Endothelial cell (in vitro differentiated cells): ENCODE measurements at places on chromosomes 1 and 21. TPM values are rescaled to one million over a fixed set of nuclear protein-coding genes. Genes with fewer than 3 reads are reported as not detected.

GRCh38 chr1:157438146-157438545 lies 114.2 kb downstream of the FCRL5 start:
- H3K4me1 ChIP-seq = peaks cover 12% of the 10 kb centered on the region
- no peak for DNase-seq
- no peak overlapping the region for H3K4me3 ChIP-seq
- H3K36me3 ChIP-seq = no peaks in the 10 kb centered on the region
- H3K27ac ChIP-seq = no peak overlapping the region

DNA sequence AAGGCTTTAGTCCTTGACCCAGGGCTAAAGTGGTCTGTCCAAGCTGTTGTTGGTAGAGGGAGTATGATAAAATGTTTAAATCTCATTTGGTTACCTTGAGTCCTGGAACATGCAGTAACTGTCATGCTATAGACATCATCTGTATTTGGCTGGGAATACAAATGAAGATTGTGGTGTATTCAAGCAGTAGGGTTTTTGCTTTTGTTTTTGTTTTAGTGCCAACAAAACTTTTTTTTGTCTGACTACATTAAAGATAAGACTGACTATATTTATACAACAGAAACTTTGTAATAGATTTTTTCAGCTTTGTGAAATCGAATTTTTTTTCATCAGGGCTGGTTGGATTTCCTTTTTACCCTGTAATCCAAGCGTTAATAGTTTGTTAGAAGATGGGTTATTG lies 7.4 kb upstream of the SARS1 start:
- no peak for DNase-seq
- peaks cover 4% of the 10 kb centered on the region for H3K4me1 ChIP-seq
- no peaks in the 10 kb centered on the region for H3K36me3 ChIP-seq

The GNG4 gene
- total RNA-seq = 1.8 TPM

DNA sequence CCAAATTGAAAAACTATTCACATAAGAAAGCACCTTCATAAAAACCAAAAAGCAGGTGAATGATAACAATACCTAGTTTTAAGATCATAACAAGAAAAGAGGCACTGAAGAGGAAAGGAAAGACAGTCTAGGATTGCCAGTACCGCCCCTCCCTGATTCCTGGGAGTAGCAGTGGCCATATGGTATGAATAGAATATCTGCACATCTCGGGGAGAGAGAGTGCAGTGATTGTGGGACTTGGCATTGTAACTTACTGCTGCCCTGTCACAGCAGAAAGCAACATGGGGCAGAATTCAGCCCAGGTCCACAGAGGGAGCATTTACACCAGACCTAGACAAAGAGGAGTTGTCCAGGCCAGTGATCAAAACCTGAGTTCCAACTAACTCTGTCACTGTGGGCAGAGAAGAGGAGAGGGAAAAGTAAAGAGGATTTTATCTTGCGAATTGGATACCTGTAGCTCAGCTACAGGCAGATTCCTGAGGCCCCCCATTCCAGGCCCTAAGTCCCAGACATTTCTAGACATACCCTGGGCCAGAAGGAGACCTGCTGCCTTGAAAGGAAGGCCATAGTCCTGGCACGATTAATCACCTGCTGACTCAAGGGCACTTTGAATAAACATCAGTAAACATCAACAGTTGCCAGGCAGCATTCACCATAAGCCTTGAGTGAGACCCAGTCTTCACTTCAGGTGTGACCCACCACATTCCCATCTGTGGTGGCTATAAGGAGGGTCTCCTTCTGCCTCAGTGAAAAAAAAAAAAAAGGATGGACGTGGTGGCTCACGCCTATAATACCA lies 397.5 kb downstream of the TGFB2 start:
- DNase-seq = no peak
- peaks cover 8% of the 10 kb centered on the region for H3K4me1 ChIP-seq
- peaks cover 4% of the 10 kb centered on the region for H3K36me3 ChIP-seq
- H3K4me3 ChIP-seq = no peak overlapping the region
- H3K27ac ChIP-seq = no peak overlapping the region

GRCh38 chr1:17273096-17273495 lies 24.2 kb downstream of the PADI3 start:
- DNase-seq = no peak
- H3K27me3 ChIP-seq = peaks cover 6% of the 10 kb centered on the region
- H3K4me3 ChIP-seq = no peak overlapping the region
- H3K4me1 ChIP-seq = no peaks in the 10 kb centered on the region
- no peak overlapping the region for H3K27ac ChIP-seq

The AMY2A gene
- not detected for total RNA-seq

The TMCO2 gene
- 0.54 TPM for total RNA-seq

The FABP3 gene
- total RNA-seq = 1.1 TPM

- H3K27ac ChIP-seq = no peak overlapping the region
- DNase-seq = no peak
- no peak overlapping the region for H3K4me3 ChIP-seq
- no peaks in the 10 kb centered on the region for H3K27me3 ChIP-seq
- H3K4me1 ChIP-seq = peaks cover 5% of the 10 kb centered on the region
These were observed 16.7 kb upstream of the PDE9A start for GRCh38 chr21:42636520-42637266.

- no peak overlapping the region for H3K27ac ChIP-seq
- peaks cover 4% of the 10 kb centered on the region for H3K4me1 ChIP-seq
- H3K4me3 ChIP-seq = peak overlapping the region; percentile 13
- H3K27me3 ChIP-seq = peaks cover 3% of the 10 kb centered on the region
These were observed 83.7 kb downstream of the HLCS start for GRCh38 chr21:36882776-36883175.

DNA sequence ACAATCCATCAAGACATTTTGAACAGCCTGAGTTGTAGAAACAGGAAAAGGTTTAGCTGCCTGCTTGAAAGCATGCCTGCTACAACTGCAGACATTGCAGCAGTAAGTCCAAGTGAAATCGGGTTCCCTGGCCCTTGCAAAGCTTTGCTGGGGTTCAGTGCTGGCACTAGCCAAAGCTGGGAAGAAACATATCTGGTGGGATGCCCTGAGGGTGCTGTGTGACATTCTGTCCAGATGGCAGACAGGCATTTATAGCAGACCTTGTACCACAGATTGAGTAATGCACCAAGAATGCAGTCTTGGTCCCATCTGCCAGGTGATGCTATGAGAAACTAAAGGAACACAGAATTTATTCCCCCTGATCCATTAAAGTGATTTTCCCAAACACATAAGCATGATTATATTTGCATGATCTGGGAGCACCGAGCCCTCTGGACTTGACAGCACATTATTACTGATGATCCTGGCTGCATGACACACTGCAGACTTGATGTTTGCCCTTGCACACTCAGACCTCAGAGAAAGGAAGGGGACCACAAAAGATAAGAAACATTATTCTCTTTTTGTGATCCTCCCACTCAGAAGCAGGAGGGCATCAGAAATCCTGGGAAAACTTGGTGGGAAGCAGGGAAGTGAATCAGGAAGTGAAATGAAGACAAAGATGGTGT lies 223.7 kb upstream of the FAM78B start:
- peaks cover 4% of the 10 kb centered on the region for H3K4me1 ChIP-seq
- H3K4me3 ChIP-seq = no peak overlapping the region
- DNase-seq = no peak
- H3K27ac ChIP-seq = no peak overlapping the region
- H3K36me3 ChIP-seq = no peaks in the 10 kb centered on the region
- no peaks in the 10 kb centered on the region for H3K27me3 ChIP-seq

The C1orf21 gene
- 7.5 TPM for total RNA-seq

The FRRS1 gene
- 4.1 TPM for total RNA-seq

DNA sequence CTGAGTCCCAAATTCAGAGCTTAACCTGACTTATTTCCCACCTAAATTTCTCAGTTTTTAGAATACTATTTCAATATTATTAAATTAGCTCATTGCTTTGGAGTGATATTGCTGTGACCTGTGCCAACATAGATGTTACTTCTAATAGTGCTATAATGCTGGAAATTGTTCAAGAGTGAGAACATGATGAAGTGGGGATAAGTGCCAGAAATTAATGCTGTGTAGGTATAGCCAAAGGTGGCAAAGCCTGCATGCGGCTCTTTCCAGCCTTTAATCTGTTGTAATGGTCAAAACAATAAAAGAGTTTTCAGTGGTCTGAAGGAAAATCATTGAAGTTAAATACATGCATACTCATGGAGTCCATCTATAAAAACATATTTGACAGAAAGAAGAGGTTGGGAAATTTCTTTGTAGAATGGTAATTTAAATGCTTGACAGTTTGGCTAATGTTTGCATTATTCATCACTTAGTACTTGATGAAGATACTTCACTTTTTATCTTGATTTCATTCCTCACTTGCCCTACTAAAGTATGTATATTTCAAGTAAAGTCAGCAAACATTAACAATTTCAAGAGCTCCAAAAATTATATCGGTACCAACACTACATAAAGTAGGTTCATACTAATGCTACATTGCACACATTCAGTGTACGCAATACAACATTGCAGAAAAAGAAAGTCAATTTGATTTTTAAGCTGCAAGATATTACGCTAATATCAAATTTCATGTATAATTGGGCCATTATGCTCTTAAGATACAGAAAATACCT lies 82.1 kb downstream of the OLFM3 start:
- no peak overlapping the region for H3K27ac ChIP-seq
- no peak overlapping the region for H3K4me3 ChIP-seq
- no peaks in the 10 kb centered on the region for H3K27me3 ChIP-seq

DNA sequence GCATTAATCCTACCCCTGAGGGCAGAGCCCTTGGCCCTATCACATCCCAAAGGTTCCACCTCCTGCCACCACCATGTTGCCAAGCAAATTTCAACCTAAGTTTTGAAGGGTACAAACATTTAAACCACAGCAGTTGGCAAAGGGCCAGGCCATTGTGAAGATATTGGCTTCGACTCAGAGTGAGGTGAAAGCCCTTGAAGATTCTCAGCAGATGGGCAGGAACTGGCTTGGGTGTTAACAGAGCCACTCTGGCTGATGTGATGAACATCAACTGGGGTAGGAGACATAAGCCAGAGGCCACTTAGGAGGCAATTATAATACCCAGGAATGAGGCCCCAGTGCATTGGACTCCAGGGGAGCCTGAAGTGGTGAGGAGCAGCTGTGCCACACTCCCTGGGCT lies 207.7 kb upstream of the KAZN start:
- no peaks in the 10 kb centered on the region for H3K4me1 ChIP-seq
- peaks cover 1% of the 10 kb centered on the region for H3K27me3 ChIP-seq
- DNase-seq = no peak
- no peaks in the 10 kb centered on the region for H3K36me3 ChIP-seq
- H3K27ac ChIP-seq = no peak overlapping the region
- no peak overlapping the region for H3K4me3 ChIP-seq

DNA sequence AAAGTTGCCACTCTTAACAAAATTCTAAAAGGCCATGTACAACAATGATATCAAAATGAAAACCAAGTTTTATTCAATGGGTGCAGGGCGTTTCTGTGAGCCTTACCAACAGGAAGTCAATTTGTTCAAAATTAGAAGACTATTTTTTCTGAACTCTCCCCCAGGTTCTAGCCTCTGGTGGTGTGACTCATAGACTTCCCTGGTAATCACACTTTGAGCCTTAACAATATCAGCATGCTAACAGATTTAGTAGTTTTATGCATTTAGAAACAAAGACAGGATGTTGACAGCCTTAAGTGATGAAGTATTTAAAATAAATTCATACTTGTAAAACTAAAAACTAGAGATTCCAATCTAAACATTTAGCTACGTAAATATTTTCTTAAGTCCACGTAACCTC lies 88.4 kb downstream of the LRRC8C start:
- no peaks in the 10 kb centered on the region for H3K36me3 ChIP-seq
- no peaks in the 10 kb centered on the region for H3K27me3 ChIP-seq
- H3K4me3 ChIP-seq = no peak overlapping the region
- DNase-seq = no peak

- DNase-seq = no peak
- H3K27ac ChIP-seq = no peak overlapping the region
- no peaks in the 10 kb centered on the region for H3K36me3 ChIP-seq
- H3K4me3 ChIP-seq = no peak overlapping the region
- H3K4me1 ChIP-seq = no peaks in the 10 kb centered on the region
- no peaks in the 10 kb centered on the region for H3K27me3 ChIP-seq
These were observed 398.3 kb downstream of the SEC16B start for GRCh38 chr1:177571485-177572076.

The GOLT1A gene
- total RNA-seq = 0.51 TPM

The SPRR2G gene
- total RNA-seq = not detected

- H3K4me3 ChIP-seq = no peak overlapping the region
- H3K27ac ChIP-seq = no peak overlapping the region
- peaks cover 8% of the 10 kb centered on the region for H3K27me3 ChIP-seq
- DNase-seq = no peak
These were observed 130.3 kb downstream of the GLIS1 start for GRCh38 chr1:53608676-53609075.

DNA sequence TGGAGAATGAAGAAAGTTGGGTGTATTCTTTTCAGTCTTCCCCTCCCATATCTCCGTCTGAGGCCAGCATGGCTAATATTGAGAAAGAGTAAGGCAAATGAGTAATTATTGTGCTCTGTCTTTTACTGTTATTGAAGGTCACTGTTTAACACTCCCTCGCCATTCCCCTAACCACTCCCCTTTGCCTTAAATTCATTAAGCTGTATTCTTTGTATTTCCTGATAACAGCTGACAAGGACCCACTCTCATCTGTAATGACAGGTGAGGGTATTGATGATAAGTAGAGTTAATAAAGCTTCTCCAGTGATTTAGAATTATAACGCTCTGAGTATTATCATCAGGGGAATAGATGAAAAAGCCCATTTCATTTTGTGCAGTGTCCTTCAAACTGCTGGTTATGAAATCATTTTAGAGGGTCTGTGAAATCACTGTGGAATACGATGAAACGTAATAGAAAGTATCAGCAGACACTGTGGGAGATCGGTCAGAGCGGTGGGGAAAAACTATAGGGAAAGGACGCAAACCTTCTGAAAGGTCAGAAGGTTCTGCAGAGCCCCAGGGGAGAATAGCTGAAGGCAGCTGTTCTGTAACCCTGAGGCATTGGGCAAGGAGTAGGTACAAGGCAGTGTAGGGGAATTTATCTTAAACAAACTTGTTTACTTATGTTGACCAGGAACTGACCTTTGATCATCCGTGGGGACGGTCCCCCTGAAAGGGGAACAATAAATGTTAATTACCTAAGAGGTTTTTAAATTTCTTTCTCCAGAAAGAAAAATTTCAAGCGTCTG lies 46.3 kb upstream of the CACYBP start:
- no peaks in the 10 kb centered on the region for H3K27me3 ChIP-seq
- DNase-seq = no peak
- no peak overlapping the region for H3K4me3 ChIP-seq

- no peaks in the 10 kb centered on the region for H3K27me3 ChIP-seq
- no peaks in the 10 kb centered on the region for H3K36me3 ChIP-seq
- no peak overlapping the region for H3K27ac ChIP-seq
- no peak overlapping the region for H3K4me3 ChIP-seq
- no peaks in the 10 kb centered on the region for H3K4me1 ChIP-seq
These were observed 350.1 kb upstream of the GREM2 start for GRCh38 chr1:240962086-240962485.

GRCh38 chr1:173016419-173016818 lies 34.3 kb downstream of the TNFSF18 start:
- H3K36me3 ChIP-seq = no peaks in the 10 kb centered on the region
- no peak overlapping the region for H3K4me3 ChIP-seq
- H3K4me1 ChIP-seq = no peaks in the 10 kb centered on the region
- DNase-seq = no peak
- no peak overlapping the region for H3K27ac ChIP-seq

- H3K4me1 ChIP-seq = peaks cover 2% of the 10 kb centered on the region
- peaks cover 42% of the 10 kb centered on the region for H3K36me3 ChIP-seq
- no peaks in the 10 kb centered on the region for H3K27me3 ChIP-seq
- H3K4me3 ChIP-seq = no peak overlapping the region
These were observed 30.9 kb downstream of the XPR1 start for GRCh38 chr1:180662709-180663108.

The CAPN9 gene
- not detected for total RNA-seq

The PRDM15 gene
- 7.5 TPM for total RNA-seq

The KHDRBS1 gene
- total RNA-seq = 203 TPM

The TNFRSF8 gene
- 1.9 TPM for total RNA-seq

The CD34 gene
- 277 TPM for total RNA-seq

The SELE gene
- 14.3 TPM for total RNA-seq

The ATG4C gene
- total RNA-seq = 7.3 TPM

The PRKAA2 gene
- total RNA-seq = 2.4 TPM

The TRIM67 gene
- 0.26 TPM for total RNA-seq

The AIM2 gene
- 29.2 TPM for total RNA-seq
